Glutamatergic neuron (in vitro differentiated cells): ENCODE measurements at places on chromosomes 2 and 18. TPM values are rescaled to one million over a fixed set of nuclear protein-coding genes. Genes with fewer than 3 reads are reported as not detected.

FASTKD2 gene
- 24.7 TPM for total RNA-seq

SULT1C4 gene
- total RNA-seq: 1.6 TPM

DNA sequence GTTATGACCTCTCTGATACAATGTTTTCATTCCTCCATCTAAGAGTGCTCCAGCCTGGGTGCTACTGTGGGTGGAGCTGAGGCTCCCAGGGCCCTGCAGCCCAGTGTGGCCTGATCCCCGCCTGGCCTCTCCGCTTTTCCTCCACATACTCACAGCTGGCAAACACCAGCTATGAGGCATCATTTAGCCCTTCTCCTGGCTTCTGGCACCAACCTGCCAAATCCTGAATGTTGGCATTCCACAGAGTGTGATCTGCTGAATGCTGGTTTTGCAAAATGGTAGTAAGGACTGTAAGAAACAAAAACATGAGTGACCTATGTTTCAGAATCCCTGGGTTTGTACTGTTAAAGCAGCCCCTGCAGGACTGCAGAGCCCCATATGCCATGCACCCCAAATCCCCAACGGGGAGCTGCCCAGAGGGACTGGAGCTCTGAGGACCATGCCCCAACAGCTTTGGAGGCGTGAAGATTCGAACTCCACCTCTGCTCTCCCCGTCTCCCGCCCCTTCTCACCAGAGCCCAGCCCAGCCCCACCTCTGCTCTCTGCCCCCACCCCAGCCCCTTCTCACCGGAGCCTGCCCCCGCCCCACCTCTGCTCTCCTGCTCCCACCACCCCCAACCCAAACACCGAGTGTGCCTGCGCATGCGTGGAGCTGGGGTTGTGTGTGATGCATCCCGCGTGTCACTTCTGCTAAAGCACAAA, 4.2 kb downstream of the SLC66A2 start:
- H3K4me3 ChIP-seq: no peak overlapping the region
- no peaks in the 10 kb centered on the region for H3K36me3 ChIP-seq
- H3K27me3 ChIP-seq: peaks cover 15% of the 10 kb centered on the region

DNA sequence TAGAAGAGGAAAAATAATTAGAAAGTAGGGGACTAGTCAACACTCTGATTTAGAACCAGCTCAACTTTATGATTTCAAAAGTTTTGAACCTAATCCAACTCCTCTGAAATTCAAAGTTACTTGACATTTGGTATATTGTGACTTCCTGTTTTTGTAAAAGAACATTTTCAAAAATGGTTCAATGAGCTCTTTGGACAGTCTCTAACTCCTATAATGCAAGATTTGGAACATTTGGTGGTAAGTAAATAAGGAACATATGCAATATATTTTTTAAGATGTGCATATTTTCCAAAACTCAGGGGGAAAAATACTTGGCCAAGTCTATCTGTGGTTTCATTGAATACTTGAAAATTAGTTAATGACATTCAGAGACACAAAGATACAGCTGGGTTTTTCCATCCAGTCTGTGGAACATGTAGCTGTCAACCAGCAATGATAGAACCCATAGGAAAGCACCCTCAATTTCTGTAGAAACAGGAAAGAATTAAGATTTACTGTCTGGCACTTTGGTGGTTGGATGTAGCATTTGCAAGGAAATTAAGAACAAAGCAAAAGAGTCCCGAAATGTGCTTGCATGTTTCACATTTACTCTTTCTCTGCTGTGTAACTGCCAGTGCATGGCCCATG, 17.0 kb upstream of the ANKRD44 start:
- peaks cover 2% of the 10 kb centered on the region for H3K27me3 ChIP-seq
- no peaks in the 10 kb centered on the region for H3K4me1 ChIP-seq
- H3K4me3 ChIP-seq: no peak overlapping the region
- H3K36me3 ChIP-seq: no peaks in the 10 kb centered on the region
- no peak overlapping the region for H3K27ac ChIP-seq

DNA sequence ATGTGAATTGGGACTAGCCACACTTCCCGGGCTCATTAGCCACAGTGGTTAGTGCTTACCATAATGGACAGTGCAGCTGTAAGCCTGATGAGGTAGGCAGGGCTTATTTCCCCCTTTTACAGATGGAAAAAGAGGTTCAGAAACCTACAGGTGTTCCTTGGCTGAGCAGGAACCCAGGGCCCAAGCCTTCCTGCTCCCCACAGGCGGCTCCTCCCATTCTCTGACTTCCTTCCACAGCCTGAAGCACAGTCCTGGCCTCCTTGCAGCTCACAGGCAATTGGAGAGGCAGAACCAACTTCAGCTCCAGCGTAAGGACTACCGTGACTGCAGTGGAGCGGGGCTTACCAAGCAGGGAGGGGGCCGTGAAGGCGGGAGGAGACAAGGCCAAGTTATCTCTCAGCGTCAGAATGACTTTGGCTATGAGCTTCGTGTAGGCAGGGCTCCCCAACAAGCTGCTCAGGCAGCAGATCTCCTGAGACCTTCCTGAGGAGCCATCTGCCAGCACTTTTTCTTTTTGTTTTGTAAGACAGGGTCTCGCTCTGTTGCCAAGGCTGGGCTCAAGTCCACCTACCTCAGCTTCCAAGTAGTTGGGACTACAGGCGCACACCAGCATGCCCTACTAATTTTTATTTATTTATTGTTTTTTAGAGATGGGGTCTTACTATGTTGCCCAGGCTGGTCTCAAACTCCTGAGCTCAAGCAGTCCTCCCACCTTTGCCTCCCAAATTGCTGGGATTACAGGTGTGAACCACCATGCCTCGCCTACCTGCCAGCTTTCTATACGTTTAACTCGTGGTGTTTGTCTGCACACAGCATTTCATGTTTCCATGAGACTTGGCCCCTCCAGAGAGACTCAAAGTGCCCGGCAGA, 34.2 kb upstream of the NT5DC4 start:
- no peaks in the 10 kb centered on the region for H3K27me3 ChIP-seq
- no peaks in the 10 kb centered on the region for H3K36me3 ChIP-seq
- no peaks in the 10 kb centered on the region for H3K4me1 ChIP-seq
- no peak for DNase-seq

GRCh38 chr18:52152036-52152435, 188.0 kb upstream of the DCC start:
- H3K27me3 ChIP-seq: no peaks in the 10 kb centered on the region
- no peak overlapping the region for H3K27ac ChIP-seq
- H3K4me1 ChIP-seq: no peaks in the 10 kb centered on the region
- peaks cover 5% of the 10 kb centered on the region for H3K36me3 ChIP-seq
- DNase-seq: no peak

- H3K4me1 ChIP-seq: no peaks in the 10 kb centered on the region
- H3K4me3 ChIP-seq: no peak overlapping the region
- H3K27me3 ChIP-seq: peaks cover 2% of the 10 kb centered on the region
- no peak overlapping the region for H3K27ac ChIP-seq
Observed at GRCh38 chr2:209940936-209941335, 61.5 kb upstream of the RPE start.

DNA sequence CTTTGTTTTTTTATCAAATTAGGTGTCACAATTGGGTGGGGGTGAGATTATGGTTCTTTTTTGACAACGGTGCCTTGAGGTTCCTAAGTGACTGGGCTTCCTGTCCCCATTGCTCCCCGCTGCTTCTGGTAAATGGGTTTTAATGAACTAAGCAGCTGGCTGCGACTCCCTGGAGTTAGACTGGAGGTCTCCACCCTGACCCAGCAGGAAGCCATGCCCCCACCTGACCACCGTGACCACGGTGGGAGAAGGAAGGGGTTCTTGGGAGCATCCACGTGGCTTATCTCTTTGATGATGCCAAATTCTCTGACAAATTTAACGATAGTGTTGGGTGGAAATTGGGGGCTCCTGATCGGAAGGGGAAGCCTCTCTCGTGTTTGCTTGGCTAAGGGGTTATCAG, 12.2 kb downstream of the CNDP2 start:
- no peak overlapping the region for H3K27ac ChIP-seq
- H3K4me3 ChIP-seq: no peak overlapping the region
- no peaks in the 10 kb centered on the region for H3K4me1 ChIP-seq

LYG2 gene
- total RNA-seq: not detected

DNA sequence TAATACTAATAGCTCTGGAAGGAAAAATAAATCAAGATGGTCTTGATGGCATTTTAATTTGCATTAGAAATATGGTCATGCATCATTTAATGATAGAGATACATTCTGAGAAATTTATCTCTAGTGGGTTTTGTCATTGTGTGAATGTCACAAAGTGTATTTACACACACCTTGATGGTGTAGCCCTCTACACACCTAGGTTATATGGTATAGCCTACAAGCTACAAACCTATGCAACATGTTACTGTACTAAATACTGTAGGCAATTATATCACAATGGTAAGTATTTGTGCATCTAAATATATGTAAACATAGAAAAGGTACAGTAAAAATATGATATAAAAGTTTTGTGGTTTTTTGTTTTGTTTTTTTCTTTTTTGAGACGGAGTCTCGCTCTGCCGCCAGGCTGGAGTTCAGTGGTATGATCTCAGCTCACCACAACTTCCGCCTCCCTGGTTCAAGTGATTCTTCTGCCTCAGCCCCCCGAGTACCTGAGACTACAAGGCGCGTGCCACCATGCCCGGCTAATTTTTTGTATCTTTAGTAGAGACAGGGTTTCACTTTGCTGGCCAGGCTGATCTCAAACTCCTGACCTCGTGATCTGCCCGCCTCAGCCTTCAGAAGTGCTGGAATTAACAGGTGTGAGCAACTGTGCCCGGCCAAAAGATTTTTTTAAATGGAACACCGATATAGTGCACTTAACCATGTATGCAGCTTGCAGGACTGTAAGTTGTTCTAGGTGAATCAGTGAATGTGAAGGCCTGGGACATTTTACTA, 83.7 kb upstream of the UBXN4 start:
- no peak overlapping the region for H3K4me3 ChIP-seq
- no peak overlapping the region for H3K27ac ChIP-seq
- H3K36me3 ChIP-seq: no peaks in the 10 kb centered on the region
- no peak for DNase-seq
- H3K27me3 ChIP-seq: peaks cover 2% of the 10 kb centered on the region

GRCh38 chr18:77116201-77117080, 16.1 kb downstream of the MBP start:
- DNase-seq: no peak
- peaks cover 3% of the 10 kb centered on the region for H3K27me3 ChIP-seq
- peaks cover 21% of the 10 kb centered on the region for H3K36me3 ChIP-seq
- no peak overlapping the region for H3K27ac ChIP-seq

ABCG5 gene
- total RNA-seq: not detected
